ENCODE measurements at places on chromosomes 3 and 15.

- DNase-seq = no peak
These were observed 1.1 kb upstream of the CSK start for GRCh38 chr15:74780523-74781430.

DNA sequence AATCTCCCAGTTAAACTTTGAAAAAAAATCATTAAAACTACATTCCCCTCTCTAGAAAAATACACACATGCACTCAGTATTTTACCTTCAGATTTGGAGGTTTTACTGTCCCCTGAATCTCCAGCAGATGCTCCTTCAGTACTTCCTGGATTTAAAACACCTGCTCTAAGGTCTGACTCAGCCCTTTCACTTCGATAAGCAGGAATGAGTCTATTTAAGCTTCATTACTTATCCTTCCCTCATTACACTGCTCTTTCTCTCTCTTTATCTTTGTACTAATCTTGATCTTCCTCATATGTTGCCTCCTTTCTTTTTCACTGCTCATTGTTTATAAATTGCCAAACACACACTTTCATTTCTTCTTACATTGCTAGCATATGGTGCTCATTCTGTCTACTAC, 443.9 kb downstream of the DIPK2A start:
- DNase-seq = no peak

DNA sequence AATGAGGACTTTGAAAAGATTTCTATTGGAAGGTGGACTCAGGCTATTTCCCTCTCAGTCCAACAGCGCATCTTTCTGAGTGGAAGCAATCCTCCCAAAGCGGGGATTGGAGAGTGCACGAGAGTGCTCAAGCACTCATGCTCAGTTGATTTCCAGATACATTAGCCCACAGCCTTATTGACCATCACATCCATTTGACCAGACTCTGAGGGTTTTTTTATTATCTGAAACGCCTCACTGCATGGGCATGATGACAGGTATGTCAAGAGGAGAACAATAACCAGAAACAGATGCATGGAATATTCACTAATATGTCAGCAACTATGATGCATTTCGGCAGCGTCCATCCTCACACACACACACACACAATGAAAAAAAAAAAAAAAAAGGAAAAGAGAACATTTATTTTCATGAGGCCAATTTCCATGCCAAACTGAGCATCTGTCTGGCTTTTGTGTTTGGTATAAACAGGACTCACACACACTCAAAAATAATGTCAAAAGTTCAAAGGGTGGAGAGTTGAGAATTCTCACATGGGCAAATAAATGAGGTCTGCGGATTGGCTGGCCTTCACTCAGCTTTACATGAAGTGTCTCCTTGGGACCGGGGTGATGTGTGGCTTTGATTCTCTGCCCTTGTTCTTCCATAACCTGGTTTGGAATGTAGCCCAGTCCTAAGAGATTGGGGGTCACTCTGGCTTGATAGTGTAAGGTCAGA, 371.6 kb downstream of the MCTP2 start:
- no peak for DNase-seq

DNA sequence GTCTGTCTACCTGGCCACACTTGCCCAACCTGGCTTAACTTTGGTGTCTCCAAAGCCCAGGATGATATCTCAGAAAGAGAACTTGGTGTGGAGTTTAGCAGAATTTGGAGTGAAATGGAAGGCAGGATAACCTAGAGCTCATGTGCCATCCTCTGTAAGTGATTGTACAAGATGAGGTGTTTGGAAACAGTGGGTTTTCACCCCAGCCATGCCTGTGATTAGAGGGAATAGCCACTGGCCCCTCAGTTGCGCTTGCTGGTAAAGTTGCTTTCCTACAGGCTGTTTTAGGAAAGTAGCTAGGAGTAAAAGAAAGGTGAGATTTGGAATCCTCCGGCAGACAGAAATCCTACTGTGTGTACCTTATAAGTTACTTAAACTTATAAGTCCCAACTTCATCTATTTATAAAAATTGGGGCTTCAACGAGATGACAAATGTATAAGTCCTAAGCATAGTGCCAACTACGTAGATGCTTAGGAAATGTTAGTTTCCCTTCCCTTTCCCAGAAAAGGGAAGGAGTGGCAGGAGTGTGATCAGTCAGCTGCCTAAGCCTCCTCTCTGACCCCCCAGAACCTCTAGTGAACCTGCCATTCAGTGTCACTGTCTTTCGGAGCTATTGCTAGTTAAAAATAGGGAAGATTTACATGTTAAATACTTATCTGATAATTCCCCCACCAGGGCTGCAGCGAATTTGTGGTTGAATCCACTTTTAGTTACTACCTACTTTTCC, 13.4 kb upstream of the BMF start:
- DNase-seq = no peak

- DNase-seq = no peak
These were observed 123.5 kb upstream of the GOLGA6L4 start for GRCh38 chr15:84112025-84112424.

- DNase-seq = no peak
These were observed 1006.7 kb downstream of the ROBO1 start for GRCh38 chr3:78761126-78761525.

DNA sequence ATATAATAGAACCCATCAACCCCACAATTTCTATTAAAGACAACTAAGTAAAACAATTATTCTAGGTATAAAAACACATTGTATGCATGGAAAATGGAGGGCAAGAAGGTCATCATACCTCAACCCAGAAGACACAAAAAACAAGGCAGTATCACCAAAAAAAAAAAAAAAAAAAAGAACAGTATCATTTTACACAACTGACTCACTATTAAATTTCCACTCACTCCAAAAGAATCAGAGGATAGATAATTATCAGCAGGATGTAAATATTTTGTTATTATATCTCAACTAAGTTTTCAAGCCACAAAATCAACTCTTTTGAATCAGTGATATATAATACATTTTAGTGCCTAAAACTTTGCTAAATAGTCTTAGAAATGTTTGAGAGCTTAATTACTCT, 55.0 kb downstream of the CLASP2 start:
- no peak for DNase-seq

- no peak for DNase-seq
These were observed 70.7 kb downstream of the IQSEC1 start for GRCh38 chr3:13002398-13003124.

DNA sequence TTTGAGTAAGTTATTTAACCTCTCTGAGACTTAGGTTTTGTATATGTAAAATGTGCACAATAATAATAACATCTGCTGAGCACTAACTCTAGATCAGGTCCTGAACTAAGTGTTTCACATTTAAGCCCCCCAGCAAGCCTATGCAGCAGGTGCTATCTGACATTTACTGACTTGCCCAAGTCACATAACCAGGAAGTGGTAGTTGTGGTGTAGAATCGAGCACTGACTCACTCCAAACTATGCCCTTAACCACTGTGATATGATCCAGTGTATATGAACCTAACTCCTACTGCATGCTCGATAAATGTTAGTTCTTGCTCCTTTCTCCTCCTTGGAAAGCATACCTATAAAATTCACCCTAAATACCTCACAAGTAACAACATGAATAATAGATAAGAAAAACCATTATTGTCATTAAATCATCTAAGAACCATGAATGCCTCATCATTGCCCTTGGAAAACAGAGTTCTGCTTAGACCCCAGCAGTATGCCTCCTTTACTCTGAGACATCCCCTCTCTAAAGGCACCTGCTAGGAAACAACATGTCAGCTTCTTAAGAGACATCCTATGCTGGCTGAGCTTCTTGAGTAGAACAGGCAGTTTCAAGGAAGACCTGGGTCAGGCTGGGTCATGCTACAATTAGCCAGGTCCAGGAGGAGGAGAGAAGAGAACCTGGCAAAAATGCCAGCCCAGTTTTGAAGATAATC, 3.0 kb upstream of the SHC4 start:
- DNase-seq = no peak

GRCh38 chr3:31495971-31496665, 36.6 kb upstream of the STT3B start:
- DNase-seq = no peak

- DNase-seq = no peak
These were observed 161.7 kb downstream of the BBX start for GRCh38 chr3:107684431-107684925.

DNA sequence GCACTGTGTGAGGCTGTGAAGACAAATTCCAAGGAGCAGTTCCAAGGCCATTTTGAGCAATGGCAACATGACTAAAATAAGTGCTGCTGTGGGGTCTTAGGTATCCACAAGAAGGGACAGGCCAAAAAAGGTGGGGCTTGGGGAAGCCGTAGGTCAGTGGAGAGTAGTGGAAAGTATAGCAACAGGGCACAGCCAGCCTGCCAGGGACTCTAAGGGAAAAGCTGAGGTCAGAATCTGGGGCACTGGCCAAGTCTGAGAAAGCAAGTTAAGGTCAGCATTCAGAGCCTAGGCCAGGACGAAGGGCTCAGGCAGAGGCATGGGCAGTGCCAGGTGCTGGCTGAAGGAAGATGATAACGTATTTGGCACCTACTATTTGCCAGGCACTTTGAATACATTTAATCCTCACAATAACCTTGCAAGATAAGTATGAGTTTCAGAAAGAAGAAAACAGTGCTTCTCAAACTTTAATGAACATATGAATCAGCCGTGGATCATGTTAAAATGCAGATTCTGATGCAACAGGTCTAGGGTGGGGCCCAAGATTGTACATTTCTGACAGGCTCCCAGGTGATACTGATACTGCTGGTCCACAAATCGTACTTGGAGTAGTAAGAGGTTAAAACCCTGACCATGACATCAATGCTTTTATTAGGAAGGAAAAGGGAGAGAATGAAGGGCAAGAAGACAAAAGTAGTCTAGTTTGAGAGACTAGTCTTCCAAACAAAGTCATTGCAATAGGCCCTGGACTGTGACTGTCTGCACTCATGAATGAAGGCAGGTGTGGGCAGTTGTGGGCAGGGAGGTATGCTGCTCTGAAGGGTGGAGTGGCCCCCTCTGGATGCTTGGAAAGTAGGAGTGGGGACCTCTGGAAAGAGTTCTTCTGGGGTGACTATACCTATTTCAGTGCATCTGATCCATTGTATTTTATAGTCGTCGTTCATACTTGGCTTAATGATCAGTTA, 106.3 kb upstream of the ANKRD28 start:
- DNase-seq = no peak

DNA sequence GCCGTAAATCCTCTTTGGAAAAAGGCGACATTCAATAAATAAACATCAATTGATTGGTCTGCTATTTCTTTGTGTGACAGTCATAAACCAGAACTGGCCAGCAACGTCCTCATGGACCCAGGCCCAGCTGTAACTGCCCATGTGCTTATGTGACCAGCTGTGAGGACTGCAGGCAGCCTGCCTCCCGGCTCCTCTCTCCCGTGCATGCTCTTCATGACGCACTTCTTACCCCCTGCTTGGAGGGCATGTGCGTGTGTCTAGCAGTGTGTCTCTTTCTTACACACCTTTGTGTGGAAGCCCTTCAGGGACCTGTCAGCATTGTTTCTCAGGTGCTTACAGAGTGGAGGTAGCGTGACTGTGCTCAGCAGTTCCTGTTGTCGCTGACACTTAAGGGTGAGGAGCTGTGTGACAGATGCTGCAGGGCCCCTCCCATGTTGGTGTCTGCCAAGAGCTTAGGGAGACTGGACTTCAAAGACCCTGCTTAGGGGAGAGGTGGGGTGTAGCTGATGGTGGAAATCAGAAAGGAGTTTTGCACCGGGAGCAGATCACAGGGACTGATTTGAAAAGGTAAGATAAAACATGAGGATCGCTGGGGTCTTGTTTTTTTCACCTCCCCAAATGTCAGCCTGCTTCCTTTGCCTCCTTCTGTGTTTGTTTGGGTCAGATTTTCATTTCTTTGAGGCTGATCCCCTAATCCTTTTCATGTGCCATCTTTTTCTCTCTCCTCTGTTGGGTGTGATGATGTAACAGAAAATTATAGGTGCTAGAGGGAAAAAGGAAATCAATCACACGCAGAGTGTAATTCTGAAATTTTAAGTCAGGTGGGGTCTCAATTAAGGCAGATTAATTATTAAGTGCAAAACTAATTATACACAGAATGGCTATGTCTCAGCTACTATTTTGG, 2.1 kb downstream of the PODXL2 start:
- no peak for DNase-seq

- DNase-seq = no peak
These were observed 13.6 kb upstream of the GP9 start for GRCh38 chr3:129046732-129047552.

DNA sequence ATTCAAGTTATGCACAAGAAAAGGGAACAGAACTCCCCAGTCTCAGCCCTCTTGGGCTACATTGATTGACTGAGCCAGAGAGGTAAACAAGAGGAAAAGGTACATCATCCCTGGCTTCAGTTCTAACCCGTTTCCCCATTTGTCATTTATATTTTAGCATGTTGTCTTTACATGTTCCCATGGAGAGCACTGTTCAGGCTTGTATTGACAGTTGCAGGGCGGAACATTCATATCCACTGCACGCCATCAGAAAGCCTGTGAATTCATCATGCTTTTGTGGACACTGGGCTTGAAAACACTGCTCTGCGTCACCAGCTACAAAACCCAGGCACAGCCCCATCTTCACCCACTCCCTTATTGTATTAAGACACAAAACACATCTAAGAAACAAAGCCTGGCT, 240.9 kb upstream of the EIF1B start:
- no peak for DNase-seq

DNA sequence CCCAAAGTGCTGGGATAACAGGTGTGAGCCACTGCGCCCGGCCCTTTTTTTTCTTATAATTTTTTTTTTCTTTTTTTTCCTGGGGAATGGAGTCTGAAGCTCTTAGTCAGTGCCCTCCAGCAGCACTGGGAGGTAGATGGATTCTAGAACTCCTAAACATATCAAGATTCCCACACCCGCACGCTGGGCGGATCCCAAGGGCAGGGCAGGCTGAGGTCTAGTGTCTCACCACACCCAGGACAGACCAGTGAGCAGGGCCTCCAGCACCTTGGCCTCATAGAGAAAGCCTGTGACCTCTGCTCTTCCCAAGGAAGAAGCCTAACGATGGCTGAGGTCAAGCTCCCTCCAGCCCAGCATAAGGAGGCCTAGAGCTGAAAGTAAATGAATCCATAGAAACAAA, 153.7 kb upstream of the MEF2A start:
- no peak for DNase-seq

GRCh38 chr3:151584566-151584965, 123.7 kb upstream of the IGSF10 start:
- DNase-seq = no peak

Measured in stimulated activated CD4-positive, alpha-beta T cell treated with anti-CD3 and anti-CD28 coated beads, TNF-alpha, amount 100 ng/mL, for 4 hours (primary cell).